ENCODE measurements at places on chromosomes 6 and 20. TPM values are rescaled to one million over a fixed set of nuclear protein-coding genes. Genes with fewer than 3 reads are reported as not detected.

SRF gene
- 71.2 TPM for total RNA-seq

ZKSCAN3 gene
- total RNA-seq = 0.21 TPM

IP6K3 gene
- not detected for total RNA-seq

TRIM40 gene
- not detected for total RNA-seq

ETV7 gene
- total RNA-seq = not detected

SAMD3 gene
- not detected for total RNA-seq

TRMT11 gene
- 44.6 TPM for total RNA-seq

DYNLT1 gene
- 5.7 TPM for total RNA-seq

DDO gene
- 0.32 TPM for total RNA-seq

PAK5 gene
- total RNA-seq = not detected

MROH8 gene
- total RNA-seq = not detected

COL19A1 gene
- not detected for total RNA-seq

- DNase-seq = no peak
Observed at GRCh38 chr20:6122873-6123648, at the start of gene FERMT1. Gene FERMT1 (minus strand): TSS chr20:6123030. CDS start chr20:6119554, 3,476 bp downstream.

GRCh38 chr20:43586641-43587040, 4.1 kb upstream of the IFT52 start:
- DNase-seq = no peak

GRCh38 chr20:57159193-57159851, 107.1 kb downstream of the BMP7 start:
- DNase-seq = no peak

- no peak for DNase-seq
Observed at GRCh38 chr6:42038811-42039408, 11.4 kb upstream of the TAF8 start.

- DNase-seq = no peak
Observed at GRCh38 chr6:36075656-36076055, 48.0 kb downstream of the MAPK14 start.

GRCh38 chr6:116974526-116975316, 97.7 kb downstream of the RFX6 start:
- DNase-seq = no peak

DNA sequence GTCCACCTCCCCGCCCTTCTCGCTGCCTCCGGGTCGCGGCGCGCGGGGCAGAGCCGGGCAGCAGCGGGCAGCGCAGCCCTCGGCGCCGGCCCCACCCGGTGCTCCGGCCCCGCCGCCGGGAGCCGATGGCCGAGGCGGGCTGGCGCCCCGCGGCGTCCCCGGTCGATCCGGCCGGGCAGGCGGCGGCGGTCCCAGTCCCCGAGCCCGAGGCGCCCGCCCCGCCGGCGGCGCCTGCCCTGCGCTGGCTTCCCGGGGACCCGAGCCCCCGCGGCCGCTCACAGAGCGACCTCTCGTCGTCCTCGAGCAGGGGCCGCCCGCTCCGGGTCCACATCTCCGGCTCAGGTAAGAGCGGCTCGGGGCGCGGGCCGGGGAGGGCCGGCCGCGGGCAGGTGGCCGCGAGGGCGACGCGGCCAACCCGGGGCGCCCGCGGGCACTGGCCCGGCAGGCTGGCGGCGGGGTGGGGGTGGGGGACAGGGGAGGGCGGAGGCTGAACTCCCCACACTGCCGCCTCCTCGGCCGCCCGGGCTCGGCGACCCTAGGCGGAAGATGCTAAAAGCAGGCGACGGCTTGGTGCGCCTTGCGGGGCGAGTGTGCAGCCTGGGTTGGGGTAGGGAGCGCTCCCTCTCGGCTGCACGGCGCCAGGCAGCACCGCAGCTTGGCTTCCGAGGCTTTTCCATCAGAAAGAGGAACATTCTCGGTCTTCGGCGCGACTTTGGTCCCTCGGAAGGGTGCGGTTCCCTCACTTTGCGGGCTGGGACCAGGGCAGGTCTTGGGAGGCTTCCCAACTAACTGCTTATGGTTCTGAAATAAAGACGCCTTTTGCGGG, 25.6 kb upstream of the FUCA2 start:
- DNase-seq = peak; percentile 79

GRCh38 chr6:100846276-100846675, 34.9 kb downstream of the ASCC3 start:
- no peak for DNase-seq

All from ascending aorta (tissue), 2 donors.